ENCODE measurements at places on chromosomes 7 and 10.

DNA sequence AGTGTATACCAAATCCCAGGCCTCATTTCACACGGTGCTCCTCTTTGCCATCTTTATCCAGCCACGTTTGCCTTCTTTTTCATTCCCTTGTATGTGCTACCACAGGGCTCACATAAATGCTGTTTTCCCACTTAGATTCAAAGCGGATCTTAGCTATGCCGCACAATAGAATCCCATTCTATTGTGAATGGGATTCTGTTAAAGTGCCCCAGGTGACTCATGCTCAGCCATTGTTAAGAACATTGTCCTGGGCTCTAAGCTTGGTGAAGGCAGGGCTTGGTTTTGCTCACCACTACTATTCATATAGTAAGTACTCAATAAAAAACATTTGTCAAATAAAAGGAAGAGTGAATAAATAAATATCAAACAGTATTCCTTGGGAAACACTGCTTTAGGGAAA, 72.3 kb upstream of the PHYHIPL start:
- no peak for DNase-seq

DNA sequence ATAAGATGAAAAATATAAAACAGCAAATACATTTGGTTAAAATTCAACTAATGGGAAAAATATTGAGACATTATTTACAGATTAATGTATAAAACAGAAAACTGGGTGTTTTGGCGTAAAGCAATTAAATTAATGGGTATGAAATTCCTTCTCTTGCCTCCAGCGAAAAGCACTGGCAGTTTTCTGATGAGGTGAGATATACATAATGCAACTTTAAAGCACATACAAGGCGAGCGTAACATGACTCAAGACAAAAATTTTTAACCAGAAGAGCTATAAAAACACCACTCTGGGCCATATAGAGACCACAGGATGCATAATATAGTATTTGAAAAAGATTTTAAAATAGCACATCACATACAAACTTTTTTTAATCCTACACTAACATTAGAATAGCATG, 120.6 kb downstream of the ODAD2 start:
- no peak for DNase-seq

DNA sequence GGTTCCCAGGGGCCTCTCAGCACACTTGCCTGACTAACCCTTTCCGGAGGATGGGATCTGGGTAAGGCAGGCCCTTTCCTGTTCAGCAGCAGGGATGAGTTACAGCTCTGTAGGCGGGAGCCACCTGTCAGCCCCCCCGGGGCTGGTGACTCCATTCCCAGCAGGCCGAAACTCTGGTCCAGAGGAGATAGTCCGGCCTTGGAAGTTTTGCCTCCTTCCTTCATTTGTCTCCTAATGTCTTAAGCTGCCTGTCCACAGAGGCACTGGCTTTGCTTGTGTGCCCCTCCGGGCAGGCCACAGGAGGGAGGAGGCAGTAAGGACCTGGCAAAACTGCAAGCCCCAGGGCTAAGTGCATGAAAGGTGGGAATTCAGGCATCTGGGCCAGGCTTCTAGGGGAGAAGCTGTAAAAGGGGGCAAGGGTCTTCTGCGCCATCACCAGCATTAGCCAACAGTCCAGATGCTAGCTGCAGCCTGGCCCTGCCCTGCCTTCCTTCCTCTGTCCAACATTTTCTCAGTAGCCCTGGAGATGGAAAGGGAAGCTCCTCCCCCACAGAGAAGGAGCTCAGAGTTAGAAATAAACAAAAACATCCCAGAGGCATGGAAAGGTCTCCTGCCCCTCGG, 1.2 kb downstream of the ADIRF start:
- no peak for DNase-seq

- no peak for DNase-seq
Measured at GRCh38 chr7:139230023-139230422, 1.0 kb upstream of the UBN2 start.

GRCh38 chr10:98467506-98468318, 21.0 kb upstream of the HPS1 start:
- peak; percentile 80 for DNase-seq

- no peak for DNase-seq
Measured at GRCh38 chr10:25078658-25079431, 62.4 kb downstream of the THNSL1 start.

DNA sequence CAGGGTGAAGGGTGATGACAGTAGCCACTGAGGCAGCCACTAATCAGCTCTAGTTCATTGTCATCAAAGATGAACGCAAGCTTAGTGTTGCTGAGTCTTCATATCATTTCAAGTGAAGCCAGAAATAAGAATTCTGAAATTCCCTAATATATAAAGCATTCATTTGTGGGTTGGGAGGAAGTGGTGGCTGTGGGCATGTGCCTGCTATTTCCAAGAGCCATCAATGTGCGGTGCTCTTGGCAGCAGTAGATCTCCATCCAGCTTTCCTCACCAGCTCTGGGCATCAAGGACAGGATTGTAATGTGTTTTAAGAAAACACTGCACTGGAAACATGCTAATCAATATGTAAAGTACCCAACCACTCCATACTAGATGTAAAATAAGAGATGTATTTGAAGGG, 202.5 kb upstream of the AHR start:
- no peak for DNase-seq

- DNase-seq = no peak
Measured at GRCh38 chr10:30861221-30861620, 170.4 kb downstream of the ZNF438 start.

GRCh38 chr7:129375141-129375938, 58.9 kb upstream of the STRIP2 start:
- no peak for DNase-seq

GRCh38 chr7:75729851-75730274, 8.9 kb downstream of the HIP1 start:
- peak; percentile 5 for DNase-seq

DNA sequence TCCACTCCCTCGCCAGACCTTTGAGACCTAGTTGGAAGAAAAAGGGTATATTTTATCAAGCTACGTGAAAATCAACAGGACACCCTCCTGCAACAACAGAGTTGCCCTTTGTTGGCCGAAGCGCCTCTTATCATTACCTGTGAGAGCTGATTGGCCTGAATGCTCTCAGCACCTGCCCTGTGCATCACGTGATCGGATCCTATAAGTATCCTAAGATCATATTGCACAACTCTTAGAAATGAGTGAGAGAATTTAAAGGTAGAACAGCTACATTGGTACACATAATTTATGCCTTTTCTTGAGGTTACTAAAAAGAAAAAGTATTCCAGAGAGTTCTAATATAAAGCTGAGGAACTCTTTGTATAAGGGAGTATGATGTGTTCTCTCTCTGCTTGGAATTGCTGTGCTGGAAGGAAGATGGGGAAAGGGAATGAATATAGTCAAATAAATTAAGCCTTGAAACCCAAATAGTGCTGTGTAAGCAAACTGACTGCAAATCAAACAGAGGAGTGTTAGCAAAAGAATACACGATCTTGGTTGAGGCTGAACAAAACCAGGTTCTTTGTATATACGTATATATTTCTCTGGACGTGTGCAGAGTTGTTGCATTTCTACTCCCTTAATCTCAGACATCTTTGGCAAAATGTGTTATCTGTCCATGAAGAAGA, 69.3 kb downstream of the LRRC4 start:
- no peak for DNase-seq

GRCh38 chr7:20240080-20240926, 23.1 kb upstream of the MACC1 start:
- no peak for DNase-seq

DNA sequence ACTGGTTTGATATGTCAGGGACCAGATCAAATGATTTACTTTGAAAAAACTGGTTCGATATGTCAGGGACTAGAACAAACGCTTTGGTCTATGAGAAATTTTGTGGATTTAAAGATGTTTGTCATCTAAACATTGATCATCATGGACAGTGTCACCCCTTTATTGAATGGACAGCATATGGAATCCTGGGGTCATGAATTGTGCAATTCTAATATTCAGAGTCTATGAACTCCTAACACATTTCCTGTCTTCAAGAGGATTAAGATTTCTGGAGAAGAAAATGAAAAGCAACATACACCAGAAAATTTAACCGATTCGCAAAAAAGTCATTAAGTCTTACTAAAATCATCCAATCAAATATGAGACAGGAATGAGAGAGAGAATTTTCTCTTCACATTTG, 106.4 kb upstream of the FAM133B start:
- no peak for DNase-seq

GRCh38 chr7:75915416-75916156, 631 bp downstream of the POR start:
- DNase-seq = peak; percentile 11

DNA sequence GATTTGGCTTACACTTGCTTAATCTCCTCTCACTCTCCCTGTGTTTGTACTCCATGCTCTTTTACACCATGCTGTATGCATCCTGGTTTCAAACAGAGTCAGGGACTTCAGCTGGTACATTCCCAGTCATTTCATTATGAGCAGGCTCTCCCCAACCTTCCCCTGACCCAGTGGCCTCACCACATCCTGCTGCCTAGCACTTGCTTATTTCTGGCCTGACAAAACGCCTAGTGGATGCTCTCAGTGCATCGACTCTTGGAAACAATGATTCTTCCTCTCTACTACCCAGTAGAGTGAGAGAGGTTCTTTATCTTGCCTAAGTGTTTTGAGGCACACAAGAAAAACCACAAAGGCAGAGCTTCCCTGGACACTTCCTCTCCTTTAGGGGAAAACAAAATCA, 63.4 kb downstream of the CAV1 start:
- no peak for DNase-seq

DNA sequence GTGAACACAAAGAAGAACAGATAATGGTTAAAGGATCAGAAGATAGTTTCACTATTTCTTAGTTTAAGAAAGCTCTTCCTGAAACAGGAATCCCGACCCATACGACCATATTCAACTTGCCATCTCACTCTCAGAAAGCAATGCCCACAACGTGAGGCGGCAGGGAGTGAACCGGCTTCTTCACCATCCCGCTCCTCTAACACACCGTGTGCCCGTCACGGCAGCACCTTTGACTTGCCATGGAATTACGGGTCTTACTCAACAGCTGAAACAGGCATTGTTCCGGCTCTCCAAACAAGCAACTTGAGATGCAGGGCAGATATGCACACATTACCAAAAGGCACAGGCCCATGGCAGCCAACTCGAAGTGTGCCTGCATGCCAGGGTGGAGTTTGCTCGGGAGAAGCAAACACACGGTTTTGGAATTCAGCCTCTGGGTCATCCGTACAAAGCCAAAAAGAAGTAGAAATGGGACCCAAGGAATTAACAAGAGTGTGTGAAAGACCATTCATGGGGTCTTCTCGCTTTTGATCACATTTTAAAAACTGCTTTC, 293.6 kb downstream of the DNAJB6 start:
- DNase-seq = no peak

DNA sequence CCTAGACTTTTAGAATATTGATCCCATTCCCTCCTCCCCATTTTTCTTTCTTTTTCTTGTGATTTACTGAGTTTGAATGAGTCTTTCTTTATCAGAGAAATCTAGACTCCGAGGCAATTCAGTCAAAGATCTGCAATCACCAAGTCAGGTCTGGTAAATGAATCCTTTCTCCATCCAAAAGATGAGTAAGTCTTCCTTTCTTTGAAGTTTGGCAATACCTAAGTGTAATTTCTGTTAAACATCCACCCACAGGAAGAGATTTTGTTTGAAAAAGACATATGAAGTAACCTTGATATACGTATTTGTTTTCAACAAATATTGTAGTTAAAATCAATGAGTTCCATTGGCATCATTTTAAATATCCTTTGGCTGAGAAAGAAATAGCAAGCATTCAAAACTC, 58.3 kb downstream of the SLC39A12 start:
- DNase-seq = no peak

GRCh38 chr7:75892634-75893272, 13.9 kb downstream of the RHBDD2 start:
- DNase-seq = no peak

GRCh38 chr7:42932811-42933591, 825 bp downstream of the MRPL32 start:
- no peak for DNase-seq

GRCh38 chr7:139825666-139826290, 3.3 kb upstream of the TBXAS1 start:
- DNase-seq = no peak

GRCh38 chr10:91679296-91679695, 46.4 kb upstream of the PPP1R3C start:
- no peak for DNase-seq

GRCh38 chr7:87046456-87046855, 13.0 kb downstream of the ELAPOR2 start:
- no peak for DNase-seq

DNA sequence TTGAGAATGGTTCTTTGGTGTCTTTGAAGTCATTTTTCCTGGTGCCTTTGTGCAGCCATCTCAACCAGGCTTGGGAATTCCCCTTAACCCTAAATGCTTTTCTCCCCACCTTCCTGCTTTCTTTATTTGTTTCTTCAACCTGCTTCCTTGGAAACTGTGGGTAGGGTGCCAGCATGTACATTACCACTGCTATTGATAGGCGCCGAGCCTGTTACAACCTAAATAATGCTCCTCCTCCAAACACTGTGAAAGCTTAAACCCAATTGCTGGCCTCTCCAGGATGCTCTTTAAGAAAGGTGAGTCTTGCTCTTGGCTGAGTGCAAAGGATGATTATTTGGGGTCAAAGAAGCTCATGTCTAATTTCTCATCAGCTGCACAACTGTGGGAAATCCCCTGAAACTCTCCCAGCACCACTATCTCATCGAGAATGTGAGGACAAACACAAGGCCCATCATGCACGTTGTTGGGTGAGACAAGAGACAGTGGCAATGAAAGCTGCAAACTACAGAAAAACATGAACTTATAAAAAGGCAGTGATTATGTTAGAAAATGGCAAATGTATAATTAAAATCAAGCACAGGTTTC, 285.5 kb upstream of the IGFBP3 start:
- DNase-seq = peak; percentile 0

GRCh38 chr10:130568246-130568645, 432.1 kb downstream of the GLRX3 start:
- no peak for DNase-seq

DNA sequence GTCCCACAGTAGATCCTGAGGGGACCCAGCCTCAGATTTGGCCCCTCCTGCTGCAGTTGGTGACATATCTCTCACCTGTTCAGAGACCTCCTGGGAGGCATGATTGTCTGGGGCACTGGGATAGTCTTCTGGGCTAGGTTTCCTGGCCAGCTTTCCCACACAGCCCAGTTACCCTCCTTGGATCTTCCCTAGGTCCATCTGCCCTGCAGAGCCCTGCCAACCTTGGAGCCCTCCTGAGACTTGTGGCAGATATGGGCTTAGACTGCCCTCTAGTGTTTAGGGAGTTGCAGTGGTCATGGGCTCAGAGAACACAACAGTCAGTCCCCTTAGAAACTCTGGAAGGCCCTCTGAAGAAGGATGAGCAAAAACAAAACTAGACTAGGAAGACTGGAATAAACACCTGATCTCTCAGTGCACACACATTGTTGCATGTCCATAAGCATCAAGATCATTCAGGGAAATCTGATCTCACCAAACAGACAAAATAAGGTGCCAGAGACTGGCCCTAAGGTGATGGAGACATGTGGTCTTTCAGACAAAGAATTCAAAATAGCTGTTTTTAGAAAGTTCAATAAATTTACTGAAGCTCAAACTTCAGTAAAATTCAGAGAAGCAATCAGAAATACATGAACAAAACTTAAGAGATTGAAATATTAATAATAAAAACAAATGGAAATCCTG, 324.6 kb downstream of the ATRNL1 start:
- DNase-seq = no peak
